Stimulated activated CD4-positive, alpha-beta T cell treated with anti-CD3 and anti-CD28 coated beads, TNF-alpha, amount 100 ng/mL, for 24 hours (primary cell): ENCODE measurements at places on chromosomes 12 and 14.

DNA sequence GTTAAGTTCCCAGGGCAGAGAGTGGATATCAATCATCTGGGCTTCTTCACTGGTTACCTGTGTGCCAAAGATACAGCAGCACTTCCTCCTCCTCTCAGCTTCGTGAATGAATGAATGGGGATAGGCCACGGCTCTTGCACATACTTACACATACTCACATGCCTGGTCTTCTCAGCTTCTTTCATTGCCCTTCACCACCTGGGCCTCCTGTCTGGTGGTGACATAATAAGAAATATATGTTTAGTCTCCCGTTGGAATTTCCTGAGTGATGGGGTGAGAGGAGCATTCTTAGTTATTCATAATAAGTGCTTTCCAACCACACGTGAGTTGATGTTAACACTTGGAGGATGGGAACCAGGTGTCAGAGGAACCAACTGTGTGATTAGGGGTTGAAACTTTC, 268.1 kb upstream of the RMST start:
- no peak for DNase-seq

DNA sequence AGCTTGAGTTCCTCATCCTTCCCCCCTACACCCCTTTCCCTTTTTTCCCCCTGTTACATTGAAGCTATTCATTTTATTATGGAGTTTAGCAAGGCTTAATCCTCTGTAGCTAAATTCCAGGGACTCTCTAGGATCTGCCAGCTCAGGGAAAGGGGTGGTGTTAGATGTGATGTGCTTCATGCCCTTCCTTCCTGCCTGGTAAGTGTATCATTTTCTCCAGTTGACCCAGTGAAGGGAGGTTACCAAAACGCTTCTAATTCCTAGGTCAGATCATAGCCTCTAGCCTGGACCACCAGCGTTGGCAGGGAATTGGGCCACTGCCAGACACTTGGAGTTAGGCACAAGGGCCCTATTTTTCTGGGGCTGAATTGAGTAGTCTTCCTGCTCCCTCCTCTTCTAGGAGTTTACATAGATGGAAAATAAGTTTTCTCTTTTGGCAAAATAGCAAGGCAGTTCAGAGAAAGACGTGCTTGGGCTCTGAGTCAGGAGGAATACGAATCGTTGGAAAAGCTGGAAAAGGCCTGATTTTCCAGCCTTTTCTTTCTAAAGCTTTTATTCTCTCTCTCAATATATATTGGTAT, 88.3 kb downstream of the NPAS3 start:
- DNase-seq: no peak

DNA sequence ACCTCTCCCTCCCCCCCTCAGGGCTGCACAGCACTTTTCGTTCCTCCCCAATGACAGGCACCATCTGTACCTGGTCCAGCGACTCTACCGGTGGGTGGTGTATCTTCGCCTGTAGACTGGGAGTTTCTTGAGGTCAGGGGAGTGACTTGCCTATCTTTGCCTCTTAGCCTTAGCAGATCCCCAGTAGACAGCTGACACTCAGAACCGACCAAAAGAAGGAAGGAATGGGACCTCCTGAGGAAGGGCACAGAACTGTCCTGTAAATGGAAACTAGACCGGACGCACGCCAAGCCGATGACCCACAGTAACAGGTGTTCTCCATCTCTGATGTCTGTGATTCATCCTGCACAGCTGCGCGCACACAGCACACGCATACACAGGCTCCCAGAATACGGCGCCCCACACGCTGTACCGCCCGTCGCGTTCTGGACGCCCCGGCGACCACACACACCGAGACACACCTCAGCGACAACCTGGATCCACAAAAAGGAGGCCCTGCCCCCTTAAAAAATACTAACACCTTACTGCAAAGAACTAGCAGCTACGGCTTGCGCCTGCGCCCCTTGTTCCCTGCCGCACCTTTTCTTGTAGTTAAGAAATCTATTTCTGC, 673 bp upstream of the TTC9 start:
- peak; percentile 21 for DNase-seq

GRCh38 chr12:4118017-4118510, 155.5 kb upstream of the CCND2 start:
- no peak for DNase-seq

DNA sequence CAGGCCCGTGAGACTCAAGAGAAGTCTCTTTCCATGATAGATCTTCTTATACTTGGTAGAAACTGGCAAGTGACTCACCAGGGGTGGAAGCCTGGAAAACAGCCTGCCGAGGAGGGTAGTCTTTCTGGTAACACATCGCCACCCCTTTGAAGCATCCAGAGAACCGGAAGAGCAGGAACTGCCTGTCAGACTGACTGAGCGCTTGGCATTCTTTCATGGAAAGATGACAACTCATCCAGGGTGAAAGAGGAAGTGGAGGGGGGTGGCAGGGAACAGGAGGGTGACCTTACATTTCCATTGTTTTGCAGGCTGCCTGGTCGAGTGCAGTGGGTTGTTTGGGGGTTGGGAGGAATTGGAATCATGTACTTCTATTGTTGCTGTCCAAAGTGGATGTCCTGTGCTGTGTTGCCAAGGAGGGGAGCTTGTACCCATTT, 34.5 kb downstream of the PRKCH start:
- DNase-seq: no peak
